Esophagus squamous epithelium (tissue), 5 donors: ENCODE measurements at places on chromosomes 5 and 9.

DNA sequence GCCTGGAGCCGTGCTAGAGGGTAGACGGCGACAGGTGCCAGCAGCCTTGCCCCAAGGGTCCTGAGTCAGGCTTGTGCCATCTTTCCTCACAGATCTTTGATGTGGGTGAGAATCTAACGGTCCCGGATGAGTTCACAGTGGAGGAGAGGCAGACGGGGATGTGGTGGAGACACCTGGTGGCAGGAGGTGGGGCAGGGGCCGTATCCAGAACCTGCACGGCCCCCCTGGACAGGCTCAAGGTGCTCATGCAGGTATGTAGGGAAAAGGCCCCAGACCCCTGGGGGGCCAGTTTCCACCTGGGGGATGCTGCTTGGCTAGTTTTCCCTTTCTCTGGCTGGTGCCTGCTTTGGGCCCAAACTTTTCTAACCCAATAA is 24.0 kb downstream of the PTGES2 start:
- H3K4me1 ChIP-seq = peaks cover 22% of the 10 kb centered on the region
- no peaks in the 10 kb centered on the region for H3K27me3 ChIP-seq
- H3K4me3 ChIP-seq = no peak overlapping the region

DNA sequence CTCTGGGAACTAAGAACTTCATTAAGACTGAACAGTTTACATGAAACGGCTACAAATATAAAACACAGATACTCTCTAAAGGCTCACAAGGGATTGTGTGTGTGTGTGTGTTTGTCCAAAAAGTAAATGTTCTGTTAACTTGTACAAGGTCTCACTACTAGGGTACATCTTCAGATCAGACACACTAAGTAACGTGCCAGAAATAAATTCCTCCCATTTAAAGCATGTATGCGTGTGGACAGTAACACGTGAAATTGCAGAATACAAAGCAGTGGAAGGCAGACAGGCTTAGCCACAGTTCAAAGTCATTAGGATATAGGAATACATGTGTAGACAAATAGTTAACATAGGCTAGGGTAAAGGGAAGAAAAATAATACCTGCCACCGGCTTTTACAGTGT is 1.8 kb downstream of the BNC2 start:
- no peaks in the 10 kb centered on the region for H3K36me3 ChIP-seq
- H3K4me1 ChIP-seq = no peaks in the 10 kb centered on the region
- DNase-seq = no peak
- H3K27me3 ChIP-seq = no peaks in the 10 kb centered on the region

- peak overlapping the region; percentile 22 for H3K27ac ChIP-seq
- H3K27me3 ChIP-seq = no peaks in the 10 kb centered on the region
- H3K4me3 ChIP-seq = no peak overlapping the region
- H3K36me3 ChIP-seq = no peaks in the 10 kb centered on the region
These were observed 73.6 kb upstream of the RPS23 start for GRCh38 chr5:82351754-82352145.

DNA sequence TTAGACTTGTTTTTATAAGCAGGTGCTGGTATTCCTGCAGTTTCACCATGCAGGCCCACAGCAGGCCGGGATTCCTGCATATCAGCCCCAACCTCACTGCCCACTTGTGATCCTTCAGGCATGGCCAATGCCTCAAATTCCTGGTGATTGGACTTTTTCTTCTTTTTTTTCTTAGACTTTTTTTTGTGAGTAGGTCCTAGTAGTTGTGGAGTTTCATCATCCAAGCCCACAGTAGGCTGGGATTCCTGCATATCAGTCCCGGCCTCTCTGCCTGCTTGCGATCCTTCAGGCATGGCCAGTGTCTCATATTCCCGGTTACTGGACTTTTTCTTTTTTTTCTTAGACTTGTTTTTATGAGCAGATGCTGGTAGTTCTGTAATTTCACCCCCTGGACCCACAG is 4.8 kb downstream of the TTF1 start:
- H3K4me1 ChIP-seq = peaks cover 11% of the 10 kb centered on the region
- DNase-seq = no peak
- H3K27me3 ChIP-seq = no peaks in the 10 kb centered on the region
- H3K27ac ChIP-seq = no peak overlapping the region

GRCh38 chr5:158958021-158958994 is 141.4 kb downstream of the EBF1 start:
- no peak overlapping the region for H3K27ac ChIP-seq
- no peaks in the 10 kb centered on the region for H3K27me3 ChIP-seq
- no peak overlapping the region for H3K4me3 ChIP-seq
- DNase-seq = no peak

DNA sequence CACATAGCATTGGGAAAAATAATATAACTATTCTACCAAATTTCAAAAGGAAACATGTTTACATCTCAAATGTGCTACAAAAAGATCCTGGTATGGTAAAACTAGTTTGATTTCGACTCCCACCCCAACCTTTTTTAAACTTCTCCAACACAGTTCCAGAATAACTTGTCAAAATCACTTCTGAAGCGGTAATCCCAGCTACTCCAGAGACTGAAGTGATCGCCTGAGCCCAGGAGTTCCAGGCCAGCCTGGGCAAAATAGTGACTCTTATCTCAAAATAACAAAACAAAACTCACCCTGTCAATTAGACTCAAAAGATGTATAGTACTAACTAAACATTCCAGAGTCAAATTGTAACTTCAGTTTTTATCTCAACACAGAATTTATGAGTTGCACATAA is 71.3 kb upstream of the RNF38 start:
- H3K27me3 ChIP-seq = no peaks in the 10 kb centered on the region
- H3K4me1 ChIP-seq = peaks cover 25% of the 10 kb centered on the region
- DNase-seq = no peak

DNA sequence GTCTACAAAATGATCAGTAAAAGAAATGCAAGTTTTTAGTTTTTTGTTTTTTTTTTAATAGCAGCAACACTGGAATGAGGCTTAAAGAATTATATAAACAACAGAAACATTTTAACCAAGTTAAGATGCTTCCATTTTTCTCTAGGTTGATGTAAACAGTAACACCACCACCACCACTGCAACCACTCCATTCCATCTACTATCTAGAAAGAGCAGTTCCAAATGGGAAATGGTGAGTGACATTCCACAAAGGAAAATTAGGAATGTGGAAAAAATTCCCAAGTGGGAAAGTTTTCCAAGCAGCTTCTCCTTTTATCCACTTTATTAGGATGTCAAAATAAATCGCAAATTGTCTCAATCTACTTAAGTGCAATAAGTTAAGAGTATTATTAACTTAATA is 32.6 kb downstream of the SLC38A9 start:
- H3K27ac ChIP-seq = no peak overlapping the region
- H3K36me3 ChIP-seq = no peaks in the 10 kb centered on the region
- no peak overlapping the region for H3K4me3 ChIP-seq
- DNase-seq = no peak
- no peaks in the 10 kb centered on the region for H3K27me3 ChIP-seq
- H3K4me1 ChIP-seq = no peaks in the 10 kb centered on the region

GRCh38 chr9:124309667-124310084 is 51.9 kb downstream of the NEK6 start:
- H3K27ac ChIP-seq = no peak overlapping the region
- no peaks in the 10 kb centered on the region for H3K36me3 ChIP-seq
- H3K27me3 ChIP-seq = no peaks in the 10 kb centered on the region
- no peak for DNase-seq

GRCh38 chr9:83336706-83337105 is 201.5 kb downstream of the FRMD3 start:
- H3K27me3 ChIP-seq = no peaks in the 10 kb centered on the region
- no peak overlapping the region for H3K27ac ChIP-seq
- H3K4me1 ChIP-seq = no peaks in the 10 kb centered on the region
- no peak for DNase-seq
